ENCODE measurements at places on chromosomes 3 and 15. TPM values are rescaled to one million over a fixed set of nuclear protein-coding genes. Genes with fewer than 3 reads are reported as not detected.

Gene LHFPL4
- not detected for total RNA-seq

GRCh38 chr3:173403376-173403775 lies 5.8 kb downstream of the NLGN1 start:
- no peak overlapping the region for H3K27ac ChIP-seq
- no peak for DNase-seq
- peaks cover 23% of the 10 kb centered on the region for H3K4me1 ChIP-seq
- no peaks in the 10 kb centered on the region for H3K36me3 ChIP-seq
- no peaks in the 10 kb centered on the region for H3K27me3 ChIP-seq
- H3K4me3 ChIP-seq, result no peak overlapping the region

Gene LCMT2
- 5.0 TPM for total RNA-seq

DNA sequence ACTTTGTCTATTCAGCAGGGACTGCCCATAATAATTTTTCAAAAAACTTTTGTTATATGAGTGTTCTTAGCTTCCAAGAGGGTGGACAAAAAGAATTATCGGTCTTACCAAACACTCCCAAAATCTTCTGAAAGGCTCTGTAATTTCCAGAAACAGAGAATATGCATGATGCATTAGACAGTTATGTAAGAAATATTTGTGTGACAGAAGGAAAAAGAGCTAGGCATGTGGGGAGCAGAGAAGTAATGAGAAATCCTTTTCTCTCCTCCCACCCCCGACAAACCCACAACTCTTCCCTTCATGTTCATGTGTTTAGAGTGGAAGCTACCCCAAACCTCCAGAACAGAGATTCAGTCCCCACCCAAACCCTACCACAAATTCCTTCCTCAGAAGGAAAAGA lies 86.8 kb downstream of the MYO5A start:
- H3K4me3 ChIP-seq, result no peak overlapping the region
- no peak for DNase-seq
- no peaks in the 10 kb centered on the region for H3K27me3 ChIP-seq
- H3K4me1 ChIP-seq, result no peaks in the 10 kb centered on the region
- H3K27ac ChIP-seq, result no peak overlapping the region

DNA sequence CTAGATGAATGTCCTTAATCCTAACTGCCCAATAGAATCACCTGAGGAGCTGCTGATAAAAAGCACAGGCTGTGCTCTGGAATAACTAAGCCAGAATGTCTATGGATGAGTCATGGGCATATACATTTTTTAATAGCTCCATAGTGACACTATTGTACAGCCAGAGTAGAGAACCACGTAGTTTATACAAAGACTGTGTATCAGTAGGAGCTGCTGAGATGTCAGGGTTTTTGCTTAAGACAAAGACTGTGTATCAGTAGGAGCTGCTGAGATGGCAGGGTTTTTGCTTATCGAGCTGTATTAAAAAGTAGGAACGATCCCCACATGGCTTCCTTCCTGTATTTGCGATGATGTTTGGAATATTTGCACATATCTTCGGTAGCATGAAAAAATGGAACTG lies 137.4 kb downstream of the SV2B start:
- H3K27me3 ChIP-seq, result no peaks in the 10 kb centered on the region
- no peak overlapping the region for H3K27ac ChIP-seq
- H3K4me3 ChIP-seq, result no peak overlapping the region
- H3K36me3 ChIP-seq, result no peaks in the 10 kb centered on the region
- no peaks in the 10 kb centered on the region for H3K4me1 ChIP-seq

DNA sequence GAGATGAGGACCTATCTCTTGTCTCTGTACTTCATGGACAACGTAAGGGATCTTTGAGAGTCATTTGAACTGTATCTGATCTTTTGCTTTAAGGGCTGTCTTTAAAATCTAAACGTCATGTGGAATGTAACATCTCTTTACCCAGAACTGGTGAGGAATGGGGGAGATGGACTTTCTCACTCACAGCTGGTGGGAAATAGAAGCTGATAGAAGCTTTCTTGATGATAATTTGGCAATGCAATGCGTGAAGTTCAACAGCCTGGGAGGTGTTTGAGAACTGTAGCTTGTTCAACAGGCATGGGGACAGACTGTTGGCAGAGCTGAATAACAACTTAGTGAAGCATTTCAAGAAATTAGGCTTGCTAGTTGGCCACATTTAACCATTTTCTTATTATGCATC lies 21.5 kb upstream of the RORA start:
- H3K4me3 ChIP-seq, result no peak overlapping the region
- no peaks in the 10 kb centered on the region for H3K4me1 ChIP-seq
- no peak overlapping the region for H3K27ac ChIP-seq
- H3K36me3 ChIP-seq, result no peaks in the 10 kb centered on the region
- no peaks in the 10 kb centered on the region for H3K27me3 ChIP-seq

Data from endothelial cell of umbilical vein (primary cell).